ENCODE measurements at places on chromosomes 3 and 15. TPM values are rescaled to one million over a fixed set of nuclear protein-coding genes. Genes with fewer than 3 reads are reported as not detected.

TM4SF4 gene
- total RNA-seq: not detected

DGKG gene
- 2.9 TPM for total RNA-seq

ROBO1 gene
- total RNA-seq: 2.6 TPM

LRTM1 gene
- total RNA-seq: not detected

DNAJC19 gene
- total RNA-seq: 28.5 TPM
